Cardiac fibroblast (primary cell): ENCODE measurements at places on chromosomes 16 and 17.

DNA sequence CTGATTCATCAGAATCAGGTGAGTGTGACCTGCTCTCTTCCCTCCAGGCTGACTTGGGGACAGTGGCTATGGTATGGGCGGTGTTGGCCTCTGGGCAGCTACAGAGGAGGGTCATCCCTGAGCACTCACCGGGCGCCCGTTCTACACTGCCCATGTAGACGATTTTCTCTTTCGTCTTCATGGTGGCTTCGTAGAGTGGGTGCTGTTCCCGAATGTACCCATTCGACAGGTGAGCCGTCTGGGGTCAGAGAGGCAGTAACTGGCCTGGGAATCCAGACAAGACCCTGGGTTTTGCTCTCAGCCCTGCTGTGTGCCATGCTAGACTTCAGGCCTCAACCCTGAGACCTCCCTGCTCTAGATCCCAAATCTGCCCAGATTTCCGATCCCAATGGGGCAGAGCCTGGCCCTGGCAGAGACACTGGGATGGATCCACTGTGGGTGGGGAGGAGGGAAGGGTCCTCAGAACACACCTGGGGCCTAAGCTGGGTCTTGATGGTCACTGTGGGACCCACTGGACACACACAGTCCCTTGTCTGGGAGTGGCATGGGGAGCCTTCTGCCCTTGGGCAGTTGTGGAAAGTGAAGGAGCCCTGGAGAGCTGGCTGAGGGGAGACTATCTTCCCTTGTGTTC, 13.2 kb downstream of the USP6 start:
- DNase-seq = no peak

- DNase-seq = peak; percentile 73
These were observed 3.4 kb upstream of the PPP1R9B start for GRCh38 chr17:50153650-50154575.

DNA sequence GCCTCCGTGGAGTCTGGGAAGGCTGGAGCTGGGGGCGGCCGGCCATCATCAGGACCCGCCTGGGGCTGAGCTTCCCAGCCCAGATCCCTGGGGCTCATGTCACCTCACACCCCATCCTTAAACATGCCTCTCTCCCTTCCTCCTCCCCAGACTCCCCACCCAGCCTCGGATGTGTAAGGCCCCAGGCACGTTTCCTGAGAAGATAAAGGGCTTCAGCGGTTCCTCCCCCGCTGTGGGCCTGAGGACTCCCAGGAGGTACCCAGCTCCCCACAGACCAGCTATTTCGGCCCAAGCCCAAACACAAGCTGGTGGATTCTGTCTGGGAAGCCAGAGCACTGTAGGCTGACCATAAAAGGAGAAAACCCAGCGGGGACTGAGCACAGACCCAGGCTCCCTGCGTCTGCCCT, 49.2 kb downstream of the MYH11 start:
- peak; percentile 82 for DNase-seq

- peak; percentile 50 for DNase-seq
These were observed 14.7 kb downstream of the PHKB start for GRCh38 chr16:47475786-47476185.

DNA sequence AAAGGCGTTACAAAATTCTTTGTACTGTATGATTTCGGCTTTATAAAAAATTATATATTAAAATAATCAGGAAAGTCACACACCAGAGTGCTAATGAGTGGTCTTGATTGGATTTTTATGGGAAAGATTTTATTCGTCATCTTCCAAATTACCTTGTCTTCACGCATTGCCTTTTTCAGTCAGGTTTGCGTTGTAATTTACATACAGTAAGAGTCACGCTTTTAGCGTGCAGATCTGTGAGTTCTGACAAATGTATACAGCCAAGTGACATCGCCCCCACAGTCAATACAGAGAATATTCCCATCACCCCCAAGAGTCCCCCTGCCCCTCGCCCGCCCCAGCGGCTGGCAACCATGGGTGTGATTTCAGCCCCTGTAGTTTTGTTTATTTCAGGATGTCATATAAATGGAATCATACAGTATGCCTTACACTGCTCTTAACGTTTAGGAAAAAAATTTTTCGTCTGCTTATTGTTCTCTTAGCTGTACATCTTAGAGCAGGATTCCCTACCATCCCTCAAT, 157.7 kb downstream of the CMIP start:
- DNase-seq = no peak

GRCh38 chr17:8649157-8650118, 18.9 kb upstream of the MYH10 start:
- DNase-seq = peak; percentile 97

GRCh38 chr16:86467490-86467889, 42.8 kb upstream of the FOXF1 start:
- no peak for DNase-seq

DNA sequence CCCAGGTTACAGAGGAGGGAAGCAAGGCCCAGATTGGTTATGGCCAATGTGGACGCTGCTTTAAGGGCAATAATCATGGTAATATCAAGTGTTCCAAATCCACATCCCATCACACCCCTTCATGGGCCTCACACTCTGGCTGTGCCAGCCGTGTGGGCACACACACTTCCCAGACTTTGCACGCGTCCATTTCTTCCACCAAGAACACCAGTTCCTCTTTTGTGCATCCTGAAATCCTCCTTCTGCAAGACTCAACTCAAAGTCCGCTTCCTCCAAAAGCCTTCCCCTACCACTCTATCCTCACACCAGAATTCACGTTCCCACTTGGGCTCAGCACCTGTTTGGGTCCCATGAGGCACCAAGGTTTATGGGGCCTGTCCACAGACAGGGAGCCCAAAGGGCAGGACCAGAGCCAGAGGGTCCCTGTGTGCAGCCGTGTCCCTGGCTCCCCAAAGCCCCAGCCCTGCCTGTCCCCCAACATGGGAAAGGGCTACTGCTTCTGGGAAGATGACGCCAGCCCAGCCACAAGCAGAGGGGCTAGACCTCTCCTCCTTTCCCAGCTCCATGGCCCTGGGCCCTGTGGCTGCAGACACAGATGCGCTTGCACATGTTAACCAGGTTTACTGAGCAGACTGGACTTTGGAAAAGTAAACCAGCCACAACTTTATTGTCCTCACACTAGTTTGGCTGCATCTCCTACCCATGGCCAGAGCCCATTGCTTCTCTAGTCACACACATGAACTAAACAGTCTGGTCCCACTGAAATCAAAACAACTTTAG, 20.3 kb downstream of the SPNS3 start:
- DNase-seq = no peak

DNA sequence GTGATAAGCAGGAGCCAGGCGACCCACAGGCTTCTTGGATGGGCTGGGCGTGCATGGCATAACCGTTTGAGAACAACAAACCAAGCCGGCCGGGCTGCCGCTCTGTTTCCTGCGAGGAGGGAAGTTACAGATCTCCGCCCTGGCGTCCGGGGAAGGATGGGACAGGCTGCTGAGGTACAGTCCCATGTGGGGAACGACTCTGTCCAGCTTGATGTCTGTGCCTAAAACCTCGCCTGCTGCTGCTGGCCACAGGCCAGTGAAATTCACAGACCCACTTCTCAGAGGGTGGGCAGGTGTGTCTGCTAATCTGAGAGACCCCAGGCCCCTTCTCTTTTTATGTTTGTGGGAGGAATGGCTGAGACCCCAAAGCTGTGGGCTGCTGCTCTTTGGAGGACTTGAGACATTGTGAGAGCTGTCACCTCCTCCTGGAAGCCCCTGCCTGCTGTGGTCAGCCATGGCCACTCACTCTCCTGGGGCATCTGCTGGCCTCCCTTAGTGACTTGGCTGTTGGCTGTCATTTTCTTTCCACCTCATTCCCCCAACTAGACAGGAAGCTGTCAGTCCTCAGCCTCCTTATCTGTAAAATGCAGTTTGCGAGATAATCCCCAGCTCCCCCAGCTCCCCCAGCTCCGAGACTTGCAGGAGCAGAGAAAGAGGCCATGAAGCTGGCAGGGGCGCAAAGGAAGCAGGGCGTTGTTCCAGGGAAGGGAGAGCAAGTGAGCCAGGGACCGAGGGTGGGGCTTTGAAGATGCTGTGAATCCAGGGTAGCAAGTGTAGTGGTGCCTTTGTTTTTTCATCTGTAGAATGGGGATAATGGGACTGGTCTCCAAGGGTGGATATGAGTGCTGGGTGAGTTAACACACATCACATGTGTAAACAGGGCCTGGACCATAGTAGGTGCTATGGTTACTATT, 51.0 kb downstream of the CMIP start:
- DNase-seq = no peak

- DNase-seq = peak; percentile 61
These were observed 2.4 kb downstream of the FBRS start for GRCh38 chr16:30660424-30661261.

DNA sequence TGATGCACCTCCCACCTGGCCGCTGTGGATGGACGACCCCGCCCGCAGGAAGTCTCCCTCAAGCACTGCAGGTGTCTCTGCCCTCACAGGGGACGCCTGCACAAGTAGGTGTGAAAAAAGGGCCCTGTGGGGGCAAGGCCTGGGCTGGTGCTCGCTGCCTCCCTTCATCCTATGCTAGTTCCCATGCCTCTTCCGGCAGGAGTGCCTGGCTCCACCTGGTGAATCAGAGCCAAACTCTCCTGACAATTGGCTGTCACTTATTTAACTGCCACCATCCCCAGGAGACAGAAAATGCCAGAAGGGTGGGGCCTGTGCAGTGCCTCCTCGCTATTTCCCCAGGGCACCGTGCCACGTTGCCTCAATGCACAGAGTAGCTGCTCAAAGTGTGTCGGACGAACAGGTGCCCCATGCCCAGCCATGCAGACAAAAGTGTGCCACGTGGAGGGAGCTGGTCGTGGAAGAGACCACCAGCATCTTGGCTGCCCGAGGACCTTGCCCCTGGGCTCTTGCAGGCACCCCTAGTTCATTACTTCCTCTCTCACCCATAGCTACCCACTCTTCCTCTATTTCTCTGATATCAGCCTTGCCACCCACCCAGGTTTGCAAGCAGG, 170.7 kb downstream of the SEC14L1 start:
- no peak for DNase-seq

GRCh38 chr16:2465653-2466415, 5.3 kb upstream of the NTN3 start:
- no peak for DNase-seq

GRCh38 chr17:77738751-77739531, 219.6 kb upstream of the TNRC6C start:
- peak; percentile 66 for DNase-seq
